NCI-H1048 (cell line): ENCODE measurements at places on chromosomes 2 and 18.

GRCh38 chr2:177541258-177541991 lies 148.9 kb downstream of the AGPS start:
- no peak for DNase-seq

DNA sequence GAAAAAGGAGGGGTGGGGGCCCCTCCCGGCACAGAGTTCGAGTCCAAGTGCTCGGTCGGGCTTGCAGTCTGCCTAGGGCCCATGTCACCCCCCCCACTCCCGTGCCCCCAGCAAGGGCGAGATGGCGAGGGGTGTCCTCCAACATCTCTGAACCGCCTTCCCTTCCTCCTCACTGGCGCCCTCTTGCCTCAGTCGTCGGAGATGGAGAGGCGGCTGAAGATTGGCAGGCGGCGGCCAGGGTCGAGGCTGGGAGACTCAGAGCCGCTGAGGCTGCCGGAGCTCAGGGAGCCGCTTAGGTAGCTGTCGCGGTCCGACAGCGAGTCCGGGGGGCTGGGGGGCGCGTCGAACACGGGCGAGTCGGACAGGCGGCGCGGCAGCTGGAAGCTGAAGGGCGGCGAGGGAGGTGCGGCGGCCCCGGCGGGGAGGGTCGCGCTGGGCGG lies 2.3 kb downstream of the ZFP36L2 start:
- DNase-seq = no peak

DNA sequence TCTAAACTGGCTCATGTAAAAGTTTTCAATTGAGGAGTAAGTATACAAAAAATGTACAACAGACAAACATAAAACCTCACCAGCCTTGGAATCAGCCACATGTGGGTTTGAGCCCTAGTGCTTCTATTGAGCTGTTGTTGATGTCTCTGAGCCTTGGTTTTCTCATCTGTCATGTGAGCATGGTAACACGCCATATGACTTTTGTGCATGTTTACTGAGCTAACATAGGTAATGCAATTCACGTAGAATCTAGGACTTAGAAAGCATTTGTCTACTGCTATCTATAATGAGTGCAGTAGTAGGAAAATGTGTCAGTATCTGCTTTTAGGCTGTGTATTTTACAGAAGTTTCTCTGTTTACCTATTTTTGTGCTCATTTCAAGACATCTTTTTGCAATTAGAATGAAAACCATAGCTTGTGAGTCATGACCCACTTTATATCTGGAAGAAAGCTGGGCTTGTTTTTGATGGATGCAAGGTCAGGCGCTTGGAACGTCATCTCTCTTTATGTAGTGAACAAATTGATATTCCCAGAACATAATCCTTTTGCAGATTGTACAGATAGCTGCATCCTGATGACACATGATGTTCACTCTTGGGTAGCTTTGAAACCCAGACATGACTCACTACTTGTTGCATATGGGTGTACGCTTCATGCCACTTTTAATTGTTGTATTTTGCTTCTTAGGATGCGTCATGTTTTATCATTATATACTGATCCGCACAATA lies 94.3 kb downstream of the RNF144A start:
- DNase-seq = no peak

- no peak for DNase-seq
These were observed 3.2 kb upstream of the FAM98A start for GRCh38 chr2:33602201-33602830.

GRCh38 chr2:213411582-213412289 lies 127.5 kb downstream of the SPAG16 start:
- no peak for DNase-seq

DNA sequence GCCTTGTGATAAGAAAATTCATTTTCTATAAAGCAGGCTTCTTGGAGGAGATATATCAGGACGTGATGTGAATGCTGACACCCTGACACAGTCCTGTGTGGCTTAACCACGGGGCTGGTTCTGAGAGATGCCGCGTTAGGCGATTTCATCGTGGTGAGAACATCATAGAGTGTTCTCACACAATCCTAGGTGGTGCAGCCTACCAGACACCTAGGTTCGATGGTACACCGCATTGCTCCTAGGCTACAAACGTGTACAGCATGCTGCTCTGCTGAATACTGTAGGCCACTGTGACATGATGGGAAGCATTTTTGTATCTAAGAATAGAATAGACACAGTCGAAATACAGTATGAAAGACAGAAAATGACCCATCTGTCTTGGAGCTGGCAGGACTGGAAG lies 82.5 kb downstream of the TNFRSF11A start:
- DNase-seq = no peak

DNA sequence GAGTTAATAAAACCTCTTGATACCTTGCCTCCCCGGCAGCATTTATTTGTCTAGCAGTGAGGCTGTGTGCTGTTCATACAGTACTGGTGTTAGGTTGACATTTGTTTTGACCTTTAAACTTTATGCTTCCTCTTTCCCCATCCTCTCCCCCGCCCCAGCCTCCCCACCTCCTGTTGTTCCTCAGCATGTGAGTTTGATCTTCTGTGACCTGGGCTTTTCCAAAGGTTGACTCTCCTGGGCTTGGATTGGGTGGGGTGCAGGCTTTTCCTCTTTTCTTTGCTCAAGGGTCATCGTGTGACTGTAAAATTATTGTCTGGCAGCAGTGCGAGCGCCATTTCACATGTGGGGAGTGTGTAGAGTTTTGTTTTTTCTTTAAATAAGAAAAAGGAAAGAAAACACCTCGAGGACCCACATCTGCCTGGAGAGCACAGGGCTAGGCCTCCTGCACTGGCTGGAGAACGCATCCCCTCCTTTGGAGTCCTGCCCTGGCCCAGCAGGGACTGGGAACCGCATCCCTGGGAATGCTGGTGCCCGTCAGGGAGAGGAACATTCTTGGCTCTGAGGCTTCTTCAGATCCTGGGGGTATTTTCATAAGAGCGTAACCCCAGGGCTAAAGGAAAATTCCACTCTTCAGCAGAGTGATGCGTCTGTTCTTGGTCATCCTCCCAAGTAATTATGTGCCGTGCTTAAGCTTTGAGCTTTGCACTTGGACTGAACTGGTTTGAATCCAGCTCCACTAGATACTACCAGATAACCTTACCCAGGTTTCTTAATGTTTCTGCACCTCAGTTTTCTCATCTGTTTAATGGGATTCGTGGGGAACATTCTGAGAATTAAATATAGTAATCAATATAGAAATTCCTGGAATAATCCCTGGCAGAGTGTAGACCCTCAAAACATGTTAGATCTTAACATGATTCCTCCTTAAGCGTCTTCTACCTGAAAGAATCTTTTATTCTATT lies 91.5 kb downstream of the SETBP1 start:
- DNase-seq = no peak

DNA sequence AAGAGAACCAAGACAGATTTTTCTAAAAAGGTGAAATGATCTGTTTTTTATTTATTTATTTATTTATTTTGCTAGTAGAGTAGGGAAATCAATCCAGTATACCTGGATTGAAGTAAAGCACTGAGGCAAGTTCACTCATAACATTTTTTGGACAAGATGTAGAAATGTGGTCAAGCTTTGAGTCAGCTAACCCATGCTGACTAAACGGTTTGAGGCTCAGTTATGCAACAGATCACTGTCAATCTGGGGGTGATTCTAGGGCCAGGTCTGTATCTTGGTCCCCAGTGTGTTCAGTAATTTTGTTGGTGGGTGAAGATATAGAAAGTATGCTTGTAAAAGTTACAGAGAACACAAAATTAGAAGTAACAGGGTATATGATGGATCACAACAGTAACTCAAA lies 60.2 kb downstream of the RMDN2 start:
- no peak for DNase-seq
